ENCODE measurements at places on chromosomes 13 and 19. TPM values are rescaled to one million over a fixed set of nuclear protein-coding genes. Genes with fewer than 3 reads are reported as not detected.

ISOC2 gene
- total RNA-seq, result 36.7 TPM

PRDX2 gene
- total RNA-seq, result 217 TPM

RFPL4A gene
- not detected for total RNA-seq

B3GNT8 gene
- 2.3 TPM for total RNA-seq

KLC3 gene
- 0.46 TPM for total RNA-seq

IL11 gene
- 13.9 TPM for total RNA-seq

MAP4K1 gene
- total RNA-seq, result 0.07 TPM

CEACAM7 gene
- total RNA-seq, result not detected

SYNE4 gene
- 0.20 TPM for total RNA-seq

KCNJ14 gene
- 0.65 TPM for total RNA-seq

SCGB2B2 gene
- total RNA-seq, result 0.17 TPM

THSD1 gene
- 8.8 TPM for total RNA-seq

MBD3 gene
- 94.9 TPM for total RNA-seq

PLVAP gene
- 0.20 TPM for total RNA-seq

TFDP1 gene
- total RNA-seq, result 59.0 TPM

OLFM2 gene
- 112 TPM for total RNA-seq

ZNF560 gene
- total RNA-seq, result 0.33 TPM

CLDND2 gene
- total RNA-seq, result not detected

GJB6 gene
- total RNA-seq, result not detected

RASGRP4 gene
- total RNA-seq, result not detected

Measured in smooth muscle cell of the pulmonary artery (primary cell).